NCI-H1092 treated with DMSO at 0.1 percent for 48 hours (cell line): ENCODE measurements at places on chromosomes 13 and 19.

DNA sequence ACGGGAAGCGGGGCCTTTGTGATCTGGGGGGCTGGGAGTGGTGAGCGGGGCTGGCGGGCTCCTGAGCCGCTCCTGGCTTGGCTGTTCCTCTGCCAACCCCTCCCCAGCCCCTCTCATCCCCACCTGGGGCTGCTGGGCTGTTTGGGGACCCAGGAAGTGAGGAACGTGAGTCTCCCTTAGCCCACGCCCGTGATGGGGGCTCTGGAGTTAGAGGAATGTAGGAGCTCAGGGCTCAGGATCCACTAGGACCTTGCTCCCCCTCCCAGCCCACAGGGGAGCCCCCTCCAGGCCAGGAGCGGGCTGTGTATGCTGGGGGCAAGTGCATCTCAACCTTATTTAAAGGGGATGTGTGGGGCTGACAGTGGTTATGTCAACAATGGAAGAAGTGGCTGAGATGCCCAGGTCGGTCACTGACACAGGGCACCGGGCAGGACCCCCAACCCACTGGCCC, 134.1 kb downstream of the URI1 start:
- DNase-seq: no peak

DNA sequence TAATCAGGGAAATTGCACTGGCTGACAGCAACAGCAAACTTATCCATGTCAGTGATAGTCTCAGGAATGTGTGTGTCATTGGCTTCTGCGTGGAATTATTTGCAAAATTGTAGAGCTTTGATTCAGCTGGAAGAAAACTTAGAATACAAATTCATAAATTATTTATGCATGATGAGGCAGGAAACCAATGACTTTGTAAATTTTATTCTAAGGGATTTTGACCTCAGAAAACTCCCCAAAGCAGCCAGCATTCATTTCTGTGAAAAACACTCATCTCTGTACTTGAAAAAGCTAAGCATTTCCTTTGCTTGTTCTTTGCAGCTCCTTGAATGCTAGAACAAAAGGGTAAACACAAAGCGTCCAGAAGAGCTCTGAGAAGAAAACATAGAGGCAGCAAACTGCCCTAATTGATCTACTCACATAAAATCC, 162.4 kb downstream of the DCT start:
- DNase-seq: no peak

GRCh38 chr13:28606466-28606865, 52.5 kb upstream of the POMP start:
- no peak for DNase-seq

- DNase-seq: no peak
Measured at GRCh38 chr19:7000816-7001215, 20.4 kb downstream of the MBD3L2B start.

DNA sequence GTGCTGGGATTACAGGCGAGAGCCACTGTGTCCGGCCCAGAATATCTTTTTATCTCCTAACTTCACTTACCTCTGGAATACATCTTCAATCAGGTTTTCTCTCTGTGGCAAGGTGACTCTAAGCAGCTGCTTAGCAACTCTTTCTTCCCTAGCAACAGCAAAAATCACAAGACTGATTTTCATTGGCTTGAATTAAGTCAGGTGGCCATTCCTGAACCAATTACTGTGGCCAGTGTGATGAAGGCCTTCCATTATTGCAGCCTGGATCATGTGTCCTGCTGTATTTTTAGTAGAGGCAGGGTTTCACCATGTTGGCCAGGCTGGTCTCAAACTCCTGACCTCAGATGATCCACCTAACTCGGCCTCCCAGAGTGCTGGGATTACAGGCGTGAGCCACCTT, 9.0 kb upstream of the LTBP4 start:
- DNase-seq: peak; percentile 19

DNA sequence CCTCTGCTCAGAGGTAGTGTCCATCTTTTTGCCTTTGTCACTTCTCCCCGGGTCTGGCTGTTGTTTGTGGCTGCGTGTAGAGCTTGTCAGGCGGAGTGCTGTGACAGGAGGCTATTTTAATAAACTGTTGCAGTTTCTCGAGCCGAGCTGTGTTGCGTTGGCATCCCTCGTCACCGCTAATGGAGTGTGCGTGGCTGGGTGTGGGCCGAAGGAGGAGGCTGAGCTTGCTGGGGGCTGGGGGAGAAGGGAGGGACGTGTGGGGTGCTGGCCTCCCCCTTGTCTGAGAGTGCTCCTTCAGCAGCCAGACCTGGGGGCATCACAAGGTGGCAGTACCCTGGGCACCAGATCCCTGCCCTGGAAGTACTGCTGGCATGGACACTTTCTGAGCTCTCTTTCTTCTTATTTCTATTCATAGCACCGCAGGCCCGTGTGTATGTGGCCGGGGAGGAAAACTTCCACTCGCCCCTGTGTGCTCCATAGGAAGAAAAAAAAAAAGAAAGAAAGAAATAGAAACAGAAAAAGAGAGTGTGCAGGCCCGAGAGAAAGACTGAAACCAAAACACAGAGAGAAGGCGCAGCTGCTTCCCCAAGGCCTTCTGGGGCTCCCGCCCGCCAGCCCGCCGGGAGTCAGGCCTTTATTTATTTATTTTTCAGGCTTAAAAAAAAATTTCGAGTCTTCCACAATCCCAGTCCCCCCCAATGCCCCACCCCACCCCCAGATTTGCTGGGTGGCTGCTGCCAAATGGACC, 27.0 kb downstream of the NFIX start:
- peak; percentile 91 for DNase-seq

DNA sequence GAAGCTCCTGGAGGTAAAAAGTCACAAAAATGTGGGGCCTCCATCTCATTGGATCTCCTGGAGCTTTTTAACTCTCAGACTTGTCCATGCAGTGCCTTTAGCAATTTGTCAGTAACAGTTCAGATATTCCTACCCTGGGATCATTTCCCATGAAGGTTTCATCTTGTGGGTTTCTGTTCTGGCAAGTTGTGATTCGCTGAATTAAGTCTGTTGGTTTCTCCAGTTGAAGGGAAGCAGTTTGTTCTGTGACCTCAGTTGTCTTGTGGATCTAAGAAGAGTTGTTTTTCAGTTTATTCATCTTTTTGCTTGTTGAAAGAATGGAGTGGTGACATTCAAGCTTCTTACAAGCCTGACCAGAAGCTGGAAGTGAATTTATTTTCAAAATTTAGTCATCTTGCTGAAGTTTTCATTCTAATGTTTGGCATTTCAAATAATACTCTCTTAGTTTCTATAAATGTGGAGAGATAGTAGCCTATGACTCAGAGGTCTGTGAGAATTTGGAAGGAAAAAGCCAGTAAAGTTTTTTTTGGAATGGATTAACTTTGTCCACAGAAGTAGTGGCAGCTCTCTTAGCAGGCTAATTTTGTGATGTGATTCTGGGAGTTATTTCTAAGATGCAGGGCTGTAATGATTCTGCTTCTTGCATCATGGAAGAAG, 120.1 kb upstream of the CSNK1A1L start:
- no peak for DNase-seq

GRCh38 chr13:100540621-100541020, 48.0 kb downstream of the GGACT start:
- no peak for DNase-seq

DNA sequence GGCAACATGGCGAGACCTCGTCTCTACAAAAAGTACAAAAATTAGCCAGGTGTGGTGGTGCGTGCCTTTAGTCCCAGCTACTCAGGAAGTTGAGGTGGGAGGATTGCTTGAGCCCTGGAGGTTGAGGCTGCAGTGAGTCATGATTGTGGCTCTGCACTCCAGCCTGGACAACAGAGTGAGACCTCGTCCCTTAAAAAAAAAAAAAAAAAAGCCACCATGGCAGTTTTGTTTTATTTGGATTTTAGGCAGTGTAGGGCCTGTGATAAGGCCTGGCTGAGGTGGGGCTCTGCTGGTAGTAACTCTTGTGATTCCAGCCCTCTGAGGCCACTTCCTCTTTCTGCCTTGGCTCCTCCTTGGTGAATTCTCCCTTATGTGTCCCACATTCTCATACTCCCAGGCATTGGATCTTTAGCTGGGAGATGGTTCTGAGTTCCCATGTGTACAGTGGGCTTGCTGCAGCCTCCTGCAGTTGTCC, 39.2 kb downstream of the GATAD2A start:
- no peak for DNase-seq

GRCh38 chr13:71659404-71659803, 207.6 kb downstream of the DACH1 start:
- DNase-seq: no peak

DNA sequence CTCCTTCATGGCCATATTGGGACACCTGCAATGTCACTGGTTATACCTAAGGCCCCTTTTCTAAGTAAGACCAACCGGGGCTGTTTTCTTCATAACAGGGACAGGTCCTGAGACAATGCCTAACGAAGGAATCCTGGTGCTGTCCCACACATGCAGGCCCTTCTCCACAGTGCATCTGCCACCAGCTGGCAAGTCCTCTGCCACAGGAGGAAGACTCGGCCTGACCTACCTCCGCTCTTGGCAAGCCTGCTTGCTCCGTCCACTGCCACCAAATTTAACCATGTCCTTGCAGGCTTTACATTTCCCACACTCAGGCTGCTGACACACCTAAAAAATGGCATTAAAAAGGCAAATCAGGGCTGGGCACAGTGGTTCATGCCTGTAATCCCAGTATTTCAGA, 31.8 kb upstream of the EIF3G start:
- no peak for DNase-seq

DNA sequence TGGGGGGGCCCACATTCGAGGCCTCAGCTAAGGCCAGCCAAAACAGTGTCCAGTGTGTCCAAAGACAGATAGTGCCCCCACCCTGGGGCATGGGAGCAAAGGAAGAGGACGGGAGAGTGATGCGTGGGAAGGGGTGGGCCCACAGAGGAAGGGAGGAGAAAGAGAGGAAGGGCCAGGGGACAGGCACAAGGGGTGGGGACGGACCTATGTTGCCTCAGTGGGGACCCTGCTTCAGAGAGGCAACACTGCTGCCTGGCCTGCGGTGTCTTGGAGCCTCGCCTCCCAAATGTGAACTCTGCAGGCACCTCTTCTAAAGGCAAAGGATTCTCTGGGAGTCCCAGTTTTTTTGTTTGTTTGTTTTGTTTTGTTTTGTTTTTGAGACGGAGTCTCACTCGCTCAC, 230.2 kb upstream of the MAB21L1 start:
- no peak for DNase-seq

- DNase-seq: peak; percentile 22
Measured at GRCh38 chr13:22726726-22727125, 454.1 kb upstream of the SGCG start.

DNA sequence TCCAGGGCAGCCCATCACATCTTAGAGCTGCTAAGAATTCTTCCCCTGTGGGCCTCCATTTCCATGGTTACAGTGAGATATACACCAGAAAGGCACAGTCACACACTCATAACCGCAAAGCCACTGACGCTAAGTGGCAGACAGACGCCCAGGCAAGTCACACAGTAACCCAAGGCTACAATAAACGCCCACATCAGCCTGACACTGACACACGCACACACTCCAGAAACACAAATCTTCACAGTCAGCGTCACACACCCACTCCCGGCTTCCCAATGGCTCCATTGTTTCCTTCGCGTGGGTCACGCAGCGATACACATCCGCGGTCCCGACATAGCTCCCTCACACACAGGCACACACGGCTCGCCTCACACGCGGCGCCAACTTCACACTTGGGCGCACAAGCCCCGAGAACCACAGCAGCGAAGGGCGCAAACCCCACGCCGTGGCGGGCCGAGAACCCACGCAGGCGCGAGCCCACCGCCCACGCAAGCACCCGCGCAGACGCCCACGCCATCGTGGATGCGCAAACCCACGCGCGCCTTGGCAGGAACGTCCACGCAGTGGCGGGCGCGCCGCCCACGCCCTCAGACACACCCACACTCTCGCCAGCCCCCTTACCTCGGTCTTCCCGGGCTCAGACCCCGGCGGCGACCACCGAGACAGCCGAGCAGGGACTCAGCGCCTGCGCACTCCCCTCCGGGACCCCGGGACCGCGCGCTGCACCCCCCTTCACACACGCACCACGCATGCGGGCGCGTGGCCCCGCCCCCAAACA, at the start of gene ZNF667:
Gene ZNF667 (minus strand): TSS at position 695 of the 778 bp plus-strand sequence. CDS start 14,975 bp downstream, outside the sequence.
- DNase-seq: peak; percentile 0

GRCh38 chr13:35518337-35518946, 42.0 kb upstream of the MAB21L1 start:
- DNase-seq: no peak

DNA sequence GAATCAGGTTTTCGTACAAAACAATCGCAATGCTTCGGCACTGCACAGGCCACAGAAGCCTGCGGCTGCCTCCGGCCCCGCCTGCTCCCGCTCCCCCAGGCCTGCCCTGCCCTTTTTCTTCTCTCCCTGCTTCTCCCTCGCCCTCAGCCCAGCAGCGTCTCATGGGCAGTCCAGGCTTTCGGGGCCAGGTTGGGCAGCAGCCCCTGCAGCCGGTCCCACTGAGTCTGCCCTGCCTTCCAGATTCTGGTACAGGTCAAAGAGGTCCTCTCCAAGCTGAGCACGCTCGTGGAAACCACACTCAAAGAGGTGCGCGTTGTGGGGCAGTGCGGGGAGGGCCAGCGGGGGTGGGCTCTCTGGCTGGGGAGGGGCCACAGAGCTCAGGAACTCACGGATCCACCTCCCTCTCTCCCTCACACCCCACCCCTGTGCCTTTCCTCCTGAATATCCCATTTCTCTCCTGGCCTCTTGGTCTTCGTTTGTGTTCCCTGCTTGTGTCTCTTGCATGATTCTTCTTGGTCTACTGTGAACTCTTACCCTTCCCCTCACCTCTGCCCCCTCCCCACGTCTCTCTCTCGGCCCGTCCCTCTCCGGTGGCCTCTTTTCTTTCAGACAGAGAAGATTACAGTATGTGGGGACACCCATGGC, 30.1 kb downstream of the CCDC8 start:
- no peak for DNase-seq

- DNase-seq: no peak
Measured at GRCh38 chr13:84605927-84606326, 723.7 kb upstream of the SLITRK1 start.

- peak; percentile 56 for DNase-seq
Measured at GRCh38 chr13:75803164-75803611, 167.1 kb downstream of the LMO7 start.

DNA sequence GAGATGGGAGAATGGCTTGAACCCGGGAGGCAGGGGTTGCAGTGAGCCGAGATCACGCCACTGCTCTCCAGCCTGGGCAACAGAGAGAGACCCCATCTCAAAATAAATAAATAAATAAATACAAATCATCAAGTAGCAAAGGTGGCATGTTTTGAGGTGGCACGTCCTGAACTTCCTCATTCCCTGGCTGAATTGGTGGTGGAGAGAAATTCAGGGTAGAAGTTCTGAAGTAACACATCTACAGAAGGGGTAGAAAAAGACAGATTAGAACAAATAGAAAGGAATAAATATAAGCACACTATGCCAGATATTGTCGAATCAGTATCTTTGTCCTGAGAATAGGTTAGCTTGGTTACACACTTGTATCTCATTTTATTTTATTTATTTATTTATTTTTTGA, 6.3 kb downstream of the IFI30 start:
- no peak for DNase-seq

DNA sequence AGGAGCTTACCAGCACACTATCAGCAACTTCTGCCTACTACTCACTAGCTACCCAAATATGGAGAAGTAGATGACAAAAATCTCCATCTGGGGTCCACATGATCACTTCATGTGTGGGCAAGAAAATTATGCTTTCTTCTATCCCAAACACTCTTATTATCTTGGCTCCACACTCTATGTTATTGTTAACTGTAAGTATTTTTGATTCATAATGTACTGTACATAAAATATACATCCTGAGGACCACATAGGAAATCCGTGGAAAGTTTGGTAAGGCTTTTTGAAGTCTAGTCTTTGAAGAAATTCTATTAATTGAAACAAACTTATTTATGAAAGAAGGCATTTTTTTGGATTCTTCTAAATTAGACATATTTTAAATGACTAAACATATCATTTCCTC, 378.8 kb downstream of the DACH1 start:
- no peak for DNase-seq
